B cell (primary cell): ENCODE measurements at places on chromosomes 6 and 20.

GRCh38 chr6:28898710-28898965 lies 25.1 kb downstream of the TRIM27 start:
- no peak for DNase-seq

- no peak for DNase-seq
Observed at GRCh38 chr6:38214159-38214558, 394.6 kb downstream of the ZFAND3 start.

DNA sequence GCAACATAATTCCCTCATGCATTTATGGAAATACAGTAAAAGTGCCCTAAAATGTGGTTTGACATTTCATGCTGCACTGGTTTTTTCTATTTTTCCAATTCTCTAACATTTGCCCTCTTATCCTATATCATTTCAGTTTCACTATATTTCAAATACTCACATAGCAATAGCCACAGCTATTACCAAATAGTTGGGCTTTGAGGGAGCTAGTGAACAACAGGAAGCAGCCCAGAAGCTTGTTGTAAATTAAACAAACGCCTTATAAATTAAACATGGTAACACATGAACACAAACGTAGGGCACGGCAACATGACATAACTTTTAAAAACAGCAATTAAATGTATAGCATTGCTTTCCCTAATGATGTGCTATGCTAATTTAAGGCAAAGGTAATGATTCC lies 469.0 kb downstream of the CDC5L start:
- DNase-seq = no peak

DNA sequence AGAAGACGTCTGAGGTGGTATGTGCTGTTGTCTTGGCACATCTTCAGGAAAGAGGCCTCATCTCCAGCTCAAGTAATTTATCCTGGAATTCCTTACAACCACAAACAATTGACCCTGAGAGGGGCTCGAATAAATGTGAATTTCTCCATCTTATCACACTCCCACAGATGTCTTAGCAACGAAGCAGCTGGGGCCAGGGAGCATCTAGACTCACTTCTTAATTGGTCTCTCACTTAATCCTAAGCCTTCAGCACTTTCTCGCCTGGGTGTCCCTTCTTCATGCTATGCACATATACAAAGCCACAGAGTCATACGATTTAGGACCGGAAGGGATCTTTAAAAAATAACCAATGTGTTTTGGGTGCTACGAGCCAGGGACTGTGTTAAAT lies 27.1 kb downstream of the PCK1 start:
- DNase-seq = no peak

GRCh38 chr20:58783511-58784011 lies 67.1 kb downstream of the GNAS-AS1 start:
- no peak for DNase-seq

GRCh38 chr20:21090111-21090618 lies 16.0 kb downstream of the LINC00237 start:
- peak; percentile 27 for DNase-seq

DNA sequence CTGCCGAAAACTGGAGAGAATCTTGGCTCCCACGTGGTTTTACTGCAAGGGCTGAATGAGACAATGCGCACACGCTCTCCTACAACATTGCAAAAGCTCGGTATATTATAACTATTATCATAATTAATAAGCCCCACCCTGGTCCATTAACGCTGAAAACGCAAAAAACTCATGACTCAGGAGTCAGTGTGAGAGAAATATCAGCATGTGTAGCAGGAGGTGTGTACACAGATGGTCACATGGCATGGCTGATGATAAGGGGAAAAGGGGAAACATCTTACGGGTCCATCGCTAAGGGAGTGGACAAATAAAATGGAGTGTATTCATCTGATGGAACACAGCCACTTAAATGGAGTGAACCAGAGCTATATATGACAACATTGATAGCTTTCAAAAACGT lies 29.2 kb downstream of the CDH22 start:
- no peak for DNase-seq

DNA sequence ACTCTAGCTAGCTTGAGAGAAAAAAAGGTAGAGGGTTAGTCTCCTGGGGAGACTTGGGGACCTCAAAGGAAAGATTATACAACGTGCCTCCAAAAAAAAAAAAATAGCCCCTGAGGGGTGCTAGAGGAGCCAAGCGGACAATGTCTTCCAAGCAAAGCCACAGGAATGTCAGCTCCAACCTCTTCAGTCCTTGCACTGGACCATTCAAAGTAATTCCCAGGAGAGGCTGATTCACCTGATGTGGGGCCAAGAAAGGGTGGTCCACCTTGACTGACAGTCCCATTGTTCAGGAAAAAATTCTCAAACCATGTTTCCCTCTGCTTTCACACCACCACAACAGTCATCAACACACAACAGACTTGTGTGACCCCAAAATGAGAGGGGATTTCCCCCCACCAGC lies 30.7 kb downstream of the ASIP start:
- DNase-seq = no peak

- no peak for DNase-seq
Observed at GRCh38 chr6:31304683-31305082, 32.8 kb upstream of the HLA-C start.

GRCh38 chr20:63023071-63023935 lies 16.5 kb upstream of the BHLHE23 start:
- DNase-seq = no peak

DNA sequence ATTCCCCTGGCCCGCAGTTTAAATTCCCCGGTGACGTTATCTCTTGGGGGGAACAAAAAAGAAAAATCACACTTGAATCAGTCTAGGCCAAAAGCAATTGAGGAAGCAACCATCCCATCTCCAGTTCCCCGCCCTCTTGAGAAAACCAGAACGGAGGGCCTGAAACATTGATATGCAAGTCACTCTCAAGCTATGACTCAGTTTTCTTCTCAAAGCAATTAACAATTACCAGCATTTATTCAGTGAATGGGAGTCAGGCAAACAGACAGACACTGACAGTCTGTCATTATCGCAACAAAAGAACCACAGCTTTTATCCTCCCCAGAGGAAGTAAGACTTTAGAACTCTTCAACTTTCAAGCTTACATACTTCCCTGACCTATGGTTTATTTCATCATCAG lies 100.9 kb downstream of the OPRM1 start:
- no peak for DNase-seq

DNA sequence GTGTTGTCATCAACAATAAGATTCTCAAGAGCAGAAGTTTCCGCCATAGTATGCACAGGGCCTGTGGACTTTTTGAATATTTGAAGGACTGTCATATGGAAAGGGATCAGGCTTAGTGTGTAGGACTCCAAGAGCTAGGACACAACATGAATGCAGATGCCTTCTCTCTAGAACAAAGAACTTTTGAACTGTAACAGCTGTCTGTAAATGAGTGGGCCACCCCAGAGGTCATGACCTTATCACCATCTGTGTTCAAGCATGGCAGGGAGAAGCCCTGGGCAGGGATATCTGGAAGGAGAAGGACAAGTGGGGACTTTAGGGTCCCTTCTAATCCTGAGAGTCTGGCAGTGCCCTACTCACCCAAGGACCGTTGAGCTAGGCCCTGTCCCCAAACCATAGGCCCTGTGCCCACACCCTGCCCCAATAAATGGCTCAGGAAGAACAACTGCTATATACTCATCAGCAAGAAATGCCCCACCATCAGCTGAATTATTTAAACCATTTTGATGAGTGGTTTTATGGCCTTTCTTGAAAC lies 70.6 kb downstream of the MTHFD1L start:
- no peak for DNase-seq

DNA sequence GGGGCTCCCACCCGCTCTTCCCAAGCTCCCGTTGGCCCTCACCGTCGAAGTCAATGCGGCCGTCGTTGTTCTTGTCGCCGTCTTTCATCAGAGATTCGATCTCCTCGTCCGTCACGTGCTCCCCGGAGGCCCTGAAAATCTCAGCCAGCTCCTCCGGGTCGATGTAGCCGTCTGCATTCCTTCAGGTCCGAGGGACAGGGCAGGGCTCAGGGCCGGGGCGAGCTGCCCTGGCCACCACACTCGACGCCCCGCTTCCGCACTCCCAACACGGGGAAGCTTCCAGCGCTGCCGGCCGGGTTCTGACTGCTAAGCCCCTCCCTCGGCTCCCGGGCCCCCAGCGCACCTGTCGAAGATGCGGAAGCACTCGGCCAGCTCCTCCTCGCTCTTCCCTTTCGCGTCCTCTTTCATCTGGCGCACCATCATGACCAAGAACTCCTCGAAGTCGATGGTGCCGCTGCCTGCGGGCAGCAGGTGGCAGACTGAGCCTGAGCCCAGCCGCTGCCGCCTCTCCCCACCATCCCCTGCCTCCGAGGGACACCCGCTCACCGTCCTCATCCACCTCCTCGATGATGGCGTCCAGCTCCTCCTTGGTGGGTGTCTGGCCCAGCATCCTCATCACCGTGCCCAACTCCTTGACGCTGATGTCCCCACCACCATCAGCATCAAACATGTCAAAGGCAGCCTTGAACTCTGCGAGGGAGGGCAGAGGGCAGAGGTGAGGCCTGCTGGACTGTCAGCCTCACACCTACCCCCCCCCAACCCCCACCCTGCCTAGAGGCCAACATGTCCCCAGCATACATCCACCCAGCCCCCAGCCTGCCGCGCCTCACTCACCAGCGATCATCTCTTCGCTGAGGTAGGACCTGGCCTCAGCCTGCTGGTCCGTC lies 2.9 kb downstream of the TNNC2 start:
- peak; percentile 77 for DNase-seq

DNA sequence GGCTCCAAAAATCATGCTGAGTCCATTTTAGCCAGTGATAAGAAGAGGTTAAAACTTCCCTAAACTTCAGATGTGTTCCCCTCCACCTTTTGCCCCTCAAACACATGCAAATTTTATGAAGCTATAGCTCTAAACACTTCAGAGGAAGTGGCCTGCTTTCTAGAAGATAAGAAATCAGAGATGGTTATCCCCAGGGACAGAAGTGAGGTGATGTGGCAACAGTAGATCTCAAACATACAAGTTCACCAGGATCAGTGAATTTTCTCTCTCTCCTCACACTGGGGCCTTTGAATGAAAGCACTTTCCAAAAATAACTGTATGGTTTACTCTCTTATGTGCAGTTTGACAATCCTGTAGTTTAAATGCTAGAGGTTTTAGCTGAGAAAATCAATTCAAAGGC lies 332.0 kb downstream of the BTBD9 start:
- DNase-seq = peak; percentile 54

- no peak for DNase-seq
Observed at GRCh38 chr6:34654061-34654710, 42.4 kb downstream of the ILRUN start.

DNA sequence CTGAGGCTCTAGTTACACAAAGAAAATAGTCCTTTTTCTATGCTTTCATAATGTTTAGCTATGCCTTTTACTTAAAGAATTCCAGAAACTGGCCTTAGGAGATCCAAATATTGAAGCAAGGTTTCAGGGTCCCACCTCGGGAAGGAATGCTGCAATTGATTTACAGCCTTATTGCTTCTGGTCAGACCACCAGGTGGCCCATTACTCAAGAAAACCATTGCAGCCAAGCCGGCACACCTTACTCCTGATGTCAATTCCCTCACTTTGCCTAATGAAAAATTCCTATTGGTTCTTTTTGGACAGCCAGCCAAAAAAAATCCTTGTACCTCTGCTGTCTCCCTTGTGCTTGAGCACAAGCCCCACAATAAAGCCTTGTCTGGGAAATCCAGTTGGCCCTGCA lies 173.9 kb downstream of the LMBRD1 start:
- no peak for DNase-seq

GRCh38 chr6:128271527-128271926 lies 248.9 kb downstream of the PTPRK start:
- no peak for DNase-seq

DNA sequence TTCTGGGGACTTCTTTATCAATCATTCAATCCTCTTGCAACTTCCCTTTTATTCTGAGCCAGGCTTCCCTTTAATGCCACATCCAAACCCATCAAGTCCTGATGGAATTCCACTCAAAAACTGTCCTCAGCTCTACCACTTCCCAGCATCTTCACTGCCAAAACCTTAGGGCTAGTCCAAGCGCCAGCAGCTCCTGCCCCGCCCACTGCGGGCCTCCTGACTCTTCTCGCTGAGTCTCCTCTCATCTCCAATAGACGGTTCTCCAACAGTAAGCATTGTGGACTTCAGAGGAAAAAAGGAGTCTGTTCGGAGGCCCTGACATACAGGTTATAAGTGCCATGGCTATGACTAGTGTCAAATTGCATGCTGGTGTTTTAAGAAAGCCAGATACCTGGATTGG lies 38.7 kb upstream of the CNKSR3 start:
- DNase-seq = no peak
